ENCODE measurements at places on chromosomes 5 and 9.

DNA sequence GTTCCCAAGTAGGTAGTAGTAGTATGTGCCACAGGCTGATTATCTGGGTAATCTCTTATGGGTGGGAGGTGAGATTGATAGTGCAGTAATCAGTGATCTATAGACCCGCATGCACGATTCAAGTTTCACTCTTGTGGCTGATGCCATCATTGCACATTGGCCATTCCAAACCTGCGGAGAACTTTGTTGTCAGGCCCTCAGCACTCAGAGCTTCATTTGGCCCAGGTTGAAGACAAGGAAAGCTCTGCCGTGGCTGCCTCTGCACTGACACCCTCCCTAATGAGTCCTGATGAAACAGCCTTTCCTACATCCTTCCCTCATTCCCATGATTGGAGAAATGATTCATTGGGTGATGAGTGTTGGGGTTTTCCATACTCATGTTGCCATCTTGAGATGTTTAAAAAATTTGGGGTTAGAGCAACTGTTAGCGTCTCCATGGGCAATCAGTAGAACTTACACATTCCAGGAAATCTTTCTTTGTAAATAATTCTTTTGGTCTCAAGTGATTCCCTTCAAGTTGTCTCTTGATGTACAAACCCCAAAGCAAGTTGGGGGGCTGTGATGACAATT, 22.9 kb downstream of the PROP1 start:
- DNase-seq = no peak

DNA sequence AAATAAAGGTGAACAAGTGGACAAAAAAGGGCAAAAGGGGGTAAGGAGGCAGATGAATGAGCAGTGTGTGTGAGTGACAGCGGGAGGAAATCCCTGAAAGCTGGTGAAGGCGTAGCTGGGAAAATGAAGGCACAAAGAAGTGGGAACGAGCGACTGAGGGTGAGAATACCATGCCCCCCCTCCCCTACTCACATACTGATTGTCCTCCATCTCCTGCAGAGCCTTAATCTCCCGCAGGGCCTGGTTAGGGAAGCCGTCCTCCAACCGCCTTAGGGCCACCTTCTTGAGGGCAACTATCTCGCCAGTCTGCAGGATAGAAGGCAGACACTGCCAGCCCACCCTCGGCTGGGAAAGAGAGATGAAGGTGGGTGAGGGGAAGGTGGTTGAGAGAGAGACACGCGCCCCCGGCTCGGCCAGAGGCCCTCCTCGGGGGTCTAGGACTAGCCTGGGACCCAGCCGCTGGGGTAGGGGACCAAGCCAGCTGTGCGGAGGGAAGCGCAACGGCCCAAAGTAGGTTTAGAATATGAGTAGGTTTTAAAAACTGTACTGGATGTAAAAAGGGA, 522 bp downstream of the CDK20 start:
- no peak for DNase-seq

DNA sequence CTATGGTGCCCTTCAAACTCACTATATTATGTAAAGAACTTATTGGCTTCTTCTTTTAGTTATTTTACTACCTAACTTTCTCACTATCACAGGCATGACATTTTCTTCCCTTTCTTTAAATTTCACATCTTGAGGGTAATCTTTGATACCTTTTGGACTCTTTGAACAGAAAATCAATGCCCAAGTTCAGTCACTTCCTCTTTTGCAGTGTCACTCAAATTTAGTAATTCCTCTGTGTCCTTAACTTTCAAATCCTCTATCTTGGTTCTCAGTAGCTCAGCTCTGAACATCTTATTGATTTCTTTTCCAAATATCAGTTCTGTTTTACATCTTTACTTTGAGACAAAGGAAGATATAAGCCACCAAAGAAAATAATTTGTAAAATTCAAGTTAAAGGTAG, 25.5 kb downstream of the CNTLN start:
- DNase-seq = no peak

DNA sequence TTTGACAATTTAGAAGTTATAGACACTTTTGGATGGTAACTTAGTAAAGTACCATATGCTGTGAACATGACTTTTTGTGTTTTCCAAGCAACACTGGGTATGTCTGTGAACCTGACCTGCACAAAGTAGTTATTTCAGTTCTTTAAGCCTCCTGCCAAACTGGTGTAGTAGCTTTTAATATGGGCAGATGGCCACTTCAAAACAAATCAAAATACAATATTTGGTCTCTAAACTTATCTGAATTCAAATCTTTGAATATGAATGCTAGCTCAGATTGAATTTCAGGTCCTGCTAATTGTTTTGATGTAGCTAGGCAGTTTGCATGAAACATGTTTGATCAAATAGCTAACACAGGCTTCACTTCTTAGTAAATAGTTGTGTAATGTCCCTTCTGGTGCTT, 1176.7 kb upstream of the CDH9 start:
- DNase-seq = no peak

DNA sequence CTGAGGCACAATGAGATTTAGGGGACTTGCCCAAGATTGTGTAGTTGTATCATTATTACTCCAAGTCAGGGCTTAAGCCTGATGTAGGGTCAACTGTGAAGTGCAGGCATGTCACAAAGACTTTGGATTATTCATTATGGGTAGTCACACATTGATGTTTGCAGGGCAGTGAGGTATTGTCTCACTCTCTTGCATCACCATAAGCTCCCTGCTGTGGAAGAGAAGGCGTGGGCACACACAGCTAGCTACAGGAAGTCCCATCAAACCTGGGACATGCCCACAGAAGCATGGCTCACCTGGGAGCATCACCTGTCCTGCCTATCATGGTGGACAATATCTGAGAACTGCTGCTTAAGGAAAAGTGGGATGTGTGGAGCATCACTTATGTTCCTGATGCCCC, 42.1 kb downstream of the TMOD1 start:
- DNase-seq = no peak

GRCh38 chr9:16579872-16580432, 290.5 kb downstream of the BNC2 start:
- DNase-seq = no peak

DNA sequence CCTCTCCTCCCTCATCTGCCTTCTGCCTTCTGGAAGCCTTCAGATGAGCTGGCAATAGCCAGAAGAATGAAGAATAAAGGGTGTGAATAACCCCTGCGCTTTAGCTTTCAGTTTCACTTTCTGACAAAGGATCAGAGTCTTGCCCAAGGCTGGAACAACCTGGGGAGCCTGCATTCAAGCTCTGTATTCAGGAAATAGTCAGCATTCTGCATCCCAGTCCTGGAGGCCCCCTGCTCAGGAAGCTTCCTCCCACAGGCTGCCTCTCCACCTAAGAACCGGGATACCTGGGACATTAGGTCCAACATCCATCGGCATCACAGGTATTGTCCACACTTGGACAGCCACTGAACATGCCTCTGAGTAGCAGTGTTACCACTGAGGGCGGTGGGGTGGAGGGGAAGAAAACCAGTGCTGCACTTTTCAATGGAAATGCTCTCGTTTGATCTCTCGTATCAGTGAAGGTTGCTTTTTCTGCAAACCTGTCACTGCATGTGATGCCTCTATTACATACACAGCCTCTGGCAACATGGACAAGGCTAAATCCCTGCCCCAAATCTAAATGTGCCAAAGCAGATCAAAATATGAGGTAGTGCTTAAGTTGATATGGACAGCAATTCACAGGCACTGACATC, 39.8 kb upstream of the ACO1 start:
- no peak for DNase-seq

- no peak for DNase-seq
Observed at GRCh38 chr9:79885093-79885857, 313.5 kb downstream of the TLE4 start.

GRCh38 chr5:137453483-137454080, 45.5 kb downstream of the SPOCK1 start:
- DNase-seq = no peak

Measured in CD4-positive, alpha-beta T cell treated with Interleukin-17A for 1 hour (primary cell).